Cerebellum (tissue), 4 donors: ENCODE measurements at places on chromosomes 12 and 14. TPM values are rescaled to one million over a fixed set of nuclear protein-coding genes. Genes with fewer than 3 reads are reported as not detected.

HRK gene
- total RNA-seq: 2.0 TPM

DNA sequence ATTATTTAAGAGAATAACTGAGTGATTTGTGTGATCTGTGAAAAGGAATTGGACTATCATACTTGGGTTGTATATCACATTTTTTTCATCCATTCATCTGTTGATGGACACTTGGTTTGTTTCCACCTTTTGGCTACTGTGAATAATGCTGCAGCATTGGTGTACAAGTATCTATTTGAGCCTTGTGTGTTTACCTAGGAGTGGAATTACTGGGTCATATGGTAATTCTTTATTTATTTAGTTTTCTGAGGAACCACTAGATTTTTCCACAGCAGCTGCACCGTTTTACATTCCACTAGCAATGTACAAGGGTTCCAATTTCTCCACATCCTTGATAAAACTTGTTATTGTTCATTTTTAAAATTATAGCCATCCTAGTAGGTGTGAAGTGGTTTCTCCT is 56.1 kb downstream of the APAF1 start:
- DNase-seq: no peak

CAPS2 gene
- 32.8 TPM for total RNA-seq

GRCh38 chr12:14577344-14577743 is 9.7 kb upstream of the PLBD1 start:
- no peak for DNase-seq

PLEK2 gene
- total RNA-seq: 0.64 TPM

PLXNC1 gene
- total RNA-seq: 105 TPM

DNA sequence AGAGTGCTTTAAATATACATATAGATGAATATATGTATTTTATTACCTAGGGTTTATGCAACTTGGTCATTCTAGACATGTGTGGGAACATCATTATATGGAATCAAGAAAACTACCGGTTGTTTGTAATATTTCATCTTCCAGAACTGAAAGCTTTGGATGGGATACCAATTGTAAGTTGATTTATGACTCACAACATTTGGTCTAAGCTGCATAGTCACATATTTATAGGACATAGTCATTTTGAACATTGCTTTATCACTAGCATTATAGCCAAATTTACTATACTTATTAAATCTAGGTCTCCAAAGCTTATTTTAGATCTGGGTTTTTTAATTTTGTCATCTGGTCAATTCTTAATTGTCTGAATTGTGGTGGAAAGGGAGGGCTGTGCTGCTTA is 83.7 kb upstream of the PCNX4 start:
- DNase-seq: no peak

DNA sequence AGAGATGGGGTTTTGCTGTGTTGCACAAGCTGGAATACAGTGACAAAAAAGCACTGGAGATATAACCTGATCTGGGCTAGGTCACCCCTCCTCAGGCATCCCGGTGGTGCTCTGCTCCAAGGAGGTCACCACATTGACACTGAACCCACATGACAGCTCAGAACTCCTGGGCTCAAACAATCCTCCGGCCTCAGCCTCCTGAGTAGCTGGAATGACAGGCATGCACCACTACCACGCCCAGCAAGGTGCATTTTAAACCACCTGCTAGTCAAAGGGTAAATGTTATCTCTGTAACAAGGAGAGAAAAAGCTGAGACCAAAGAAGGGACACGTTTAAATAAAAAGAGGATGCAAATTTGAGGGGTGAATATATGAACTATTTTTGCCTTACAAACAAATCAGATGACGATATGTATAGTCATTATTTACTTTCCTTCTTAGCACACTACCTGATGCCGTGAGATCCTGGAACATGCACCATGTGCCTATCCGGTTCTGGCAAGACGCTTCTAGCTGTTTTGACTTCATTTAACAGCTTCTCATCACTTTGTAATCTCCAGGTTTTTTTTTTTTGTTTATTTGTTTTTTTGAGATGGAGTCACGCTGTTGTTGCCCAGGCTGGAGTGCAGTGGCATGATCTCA is 135.1 kb downstream of the PPM1H start:
- no peak for DNase-seq

- DNase-seq: no peak
Measured at GRCh38 chr14:83461521-83461920, 1927.9 kb upstream of the SEL1L start.

GRCh38 chr12:57090924-57091637 is 2.2 kb downstream of the NAB2 start:
- no peak for DNase-seq

DNA sequence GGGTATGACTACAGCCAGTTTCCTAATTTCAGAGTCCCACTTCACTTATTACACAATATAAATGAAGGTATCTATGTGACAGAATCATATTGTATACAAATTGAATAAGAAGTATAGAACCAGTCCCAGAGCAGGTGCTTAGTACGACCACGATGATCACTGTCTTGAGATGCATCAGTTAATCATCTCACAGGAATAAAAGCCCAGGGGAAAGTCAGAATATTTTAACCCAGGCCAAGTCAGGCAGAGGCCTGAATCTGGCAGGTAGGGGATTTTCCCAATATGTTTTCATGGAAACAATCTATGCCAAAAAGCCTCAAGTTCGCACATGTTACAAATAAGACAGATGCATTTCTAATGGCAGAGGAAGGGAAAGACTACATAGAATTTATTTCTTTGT is 758.4 kb downstream of the BCL11B start:
- DNase-seq: no peak

- DNase-seq: no peak
Measured at GRCh38 chr14:33061667-33062325, 123.1 kb downstream of the NPAS3 start.

TCL1B gene
- not detected for total RNA-seq

DNA sequence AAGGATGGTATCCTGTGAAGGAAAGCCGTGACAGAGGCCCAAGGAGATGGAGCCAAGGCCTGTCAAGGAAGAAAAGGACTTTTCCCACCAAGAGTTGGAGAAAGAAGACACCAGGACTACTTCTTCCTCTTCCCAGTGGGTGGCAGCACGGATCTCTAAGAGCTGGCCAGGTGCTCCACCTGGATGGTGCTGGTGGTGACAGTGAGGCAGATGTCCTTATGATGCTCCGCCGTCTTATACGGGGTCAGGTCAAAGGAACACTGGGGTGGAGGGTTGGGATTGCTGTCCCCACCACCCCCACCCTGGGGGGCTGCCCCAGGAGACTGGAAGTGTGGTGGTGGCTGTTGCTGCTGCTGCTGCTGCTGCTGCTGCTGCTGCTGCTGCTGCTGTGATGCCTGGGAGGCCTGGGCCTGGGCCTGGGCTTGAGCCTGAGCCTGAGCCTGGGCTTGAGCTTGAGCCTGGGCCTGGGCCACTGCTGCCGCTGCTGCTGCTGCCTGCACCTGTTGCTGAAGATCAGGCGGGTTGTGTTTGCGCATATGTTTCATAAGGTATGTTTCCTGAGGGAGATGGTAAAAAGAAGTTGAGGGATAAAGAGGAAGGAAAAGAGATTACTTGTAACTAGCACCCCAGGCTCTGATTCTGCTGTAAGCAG is 4.8 kb upstream of the ING4 start:
- no peak for DNase-seq

CCDC198 gene
- 5.4 TPM for total RNA-seq

DNA sequence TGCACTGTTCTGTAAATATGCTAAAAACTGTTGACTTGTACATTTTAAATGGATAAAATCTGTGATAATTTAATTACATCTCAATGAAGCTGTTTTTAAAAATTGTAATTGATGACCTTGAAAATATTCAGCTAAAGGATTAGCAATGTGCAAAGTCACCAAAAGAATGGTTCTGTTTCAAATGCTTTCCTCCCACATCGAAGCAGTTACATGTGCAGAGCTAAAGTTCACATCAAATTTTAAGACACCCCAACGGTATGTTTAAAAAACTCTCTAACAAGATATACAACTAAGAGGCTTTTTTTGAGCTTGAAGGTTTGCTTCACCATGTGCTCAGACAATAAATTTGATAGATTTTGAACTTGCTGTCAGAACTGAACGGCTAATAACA is 114.6 kb upstream of the KRAS start:
- DNase-seq: no peak

- DNase-seq: no peak
Measured at GRCh38 chr12:14961466-14962152, at the start of gene ARHGDIB. ARHGDIB (minus strand) TSS chr12:14961601; CDS start chr12:14950712, 10,889 bp downstream.

GRIN2B gene
- 44.9 TPM for total RNA-seq
